ENCODE measurements at places on chromosomes 6 and 20. TPM values are rescaled to one million over a fixed set of nuclear protein-coding genes. Genes with fewer than 3 reads are reported as not detected.

CCNC gene
- total RNA-seq: 38.0 TPM

MUC21 gene
- not detected for total RNA-seq

CHRNA4 gene
- not detected for total RNA-seq

RHAG gene
- total RNA-seq: not detected

MDFI gene
- not detected for total RNA-seq

OR2H2 gene
- not detected for total RNA-seq

ZNF391 gene
- 0.60 TPM for total RNA-seq

LZTS3 gene
- total RNA-seq: 15.7 TPM

WFDC12 gene
- total RNA-seq: not detected

ZBTB22 gene
- 20.2 TPM for total RNA-seq

SOBP gene
- total RNA-seq: not detected

ACTR5 gene
- 12.2 TPM for total RNA-seq

RSPO4 gene
- total RNA-seq: not detected

OLIG3 gene
- total RNA-seq: not detected

TNF gene
- 33.6 TPM for total RNA-seq

SLC26A8 gene
- not detected for total RNA-seq

SPEF1 gene
- 0.18 TPM for total RNA-seq

TPX2 gene
- total RNA-seq: 2.0 TPM

MMP24OS gene
- 60.8 TPM for total RNA-seq

GJA10 gene
- not detected for total RNA-seq

EMILIN3 gene
- not detected for total RNA-seq

MDC1 gene
- 37.4 TPM for total RNA-seq

PSMB8 gene
- 131 TPM for total RNA-seq

AIF1 gene
- total RNA-seq: 13.2 TPM

NKX2-4 gene
- total RNA-seq: not detected

RIPOR3 gene
- total RNA-seq: not detected

OPRM1 gene
- not detected for total RNA-seq

SLC35A1 gene
- total RNA-seq: 10.2 TPM

BMP7 gene
- total RNA-seq: not detected

SYCP2 gene
- total RNA-seq: 5.3 TPM

RRBP1 gene
- total RNA-seq: 31.4 TPM

REM1 gene
- not detected for total RNA-seq

LAMP5 gene
- total RNA-seq: 1.0 TPM

PRND gene
- total RNA-seq: not detected

NRM gene
- 4.7 TPM for total RNA-seq

CCN5 gene
- total RNA-seq: not detected

GRM1 gene
- total RNA-seq: not detected

CAPN11 gene
- 1.0 TPM for total RNA-seq

PRICKLE4 gene
- not detected for total RNA-seq

EPB41L2 gene
- total RNA-seq: 20.5 TPM

BTNL2 gene
- not detected for total RNA-seq

ADGRB3 gene
- not detected for total RNA-seq

SLC13A3 gene
- total RNA-seq: not detected

KIAA1755 gene
- total RNA-seq: not detected

PSORS1C1 gene
- not detected for total RNA-seq

EPHA7 gene
- not detected for total RNA-seq
